Astrocyte (in vitro differentiated cells and primary cell): ENCODE measurements at places on chromosomes 11 and 22.

- H3K36me3 ChIP-seq, result no peaks in the 10 kb centered on the region
- DNase-seq, result no peak
- no peaks in the 10 kb centered on the region for H3K4me1 ChIP-seq
- H3K27ac ChIP-seq, result no peak overlapping the region
Observed at GRCh38 chr11:116263770-116264169, 509.0 kb downstream of the BUD13 start.

DNA sequence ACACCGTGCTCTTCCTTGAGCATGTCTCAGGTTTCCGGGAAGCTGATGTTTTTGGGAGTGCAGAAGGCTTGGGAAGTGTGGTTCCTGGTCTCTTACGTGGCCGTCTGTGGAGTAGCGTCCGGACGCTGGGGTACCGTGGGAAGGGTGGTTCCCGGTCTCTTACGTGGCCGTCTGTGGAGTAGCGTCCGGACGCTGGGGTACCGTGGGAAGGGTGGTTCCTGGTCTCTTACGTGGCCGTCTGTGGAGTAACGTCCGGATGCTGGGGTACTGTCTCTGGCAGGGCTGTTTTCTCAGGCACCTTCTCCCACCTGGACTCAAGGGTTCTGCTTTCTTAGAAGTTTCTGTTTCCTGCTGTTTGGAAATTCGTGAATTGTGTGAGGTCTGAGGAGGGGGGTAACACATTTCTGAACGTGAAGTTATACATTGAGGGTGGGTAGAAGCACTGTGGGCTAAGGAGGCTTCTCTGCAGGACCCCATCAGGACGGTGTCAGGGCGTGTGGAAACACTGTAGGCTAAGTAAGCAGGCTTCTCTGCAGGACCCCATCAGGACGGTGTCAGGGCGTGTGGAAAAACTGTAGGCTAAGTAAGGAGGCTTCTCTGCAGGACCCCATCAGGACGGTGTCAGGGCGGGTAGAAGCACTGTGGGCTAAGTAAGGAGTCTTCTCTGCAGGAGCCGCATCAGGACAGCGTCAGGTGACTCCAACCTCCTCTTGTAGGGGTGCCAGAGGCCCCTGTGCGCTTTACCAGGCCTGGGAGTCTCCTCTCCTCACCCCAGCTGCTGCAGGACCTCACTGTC is 5.3 kb upstream of the IFITM3 start:
- no peaks in the 10 kb centered on the region for H3K27me3 ChIP-seq
- H3K4me1 ChIP-seq, result peaks cover 7% of the 10 kb centered on the region
- H3K27ac ChIP-seq, result no peak overlapping the region
- H3K4me3 ChIP-seq, result no peak overlapping the region

GRCh38 chr11:134845474-134846327 is 433.7 kb upstream of the B3GAT1 start:
- no peak overlapping the region for H3K27ac ChIP-seq
- no peak for DNase-seq
- H3K27me3 ChIP-seq, result no peaks in the 10 kb centered on the region

- H3K27ac ChIP-seq, result no peak overlapping the region
- no peak for DNase-seq
- H3K36me3 ChIP-seq, result no peaks in the 10 kb centered on the region
- peaks cover 20% of the 10 kb centered on the region for H3K27me3 ChIP-seq
Observed at GRCh38 chr22:43304831-43305590, 38.2 kb downstream of the SCUBE1 start.

GRCh38 chr11:60966890-60967289 is 4.6 kb upstream of the CD6 start:
- no peak overlapping the region for H3K4me3 ChIP-seq
- no peaks in the 10 kb centered on the region for H3K4me1 ChIP-seq
- no peak overlapping the region for H3K27ac ChIP-seq
- peaks cover 3% of the 10 kb centered on the region for H3K27me3 ChIP-seq
- DNase-seq, result no peak

- H3K4me1 ChIP-seq, result no peaks in the 10 kb centered on the region
- H3K36me3 ChIP-seq, result no peaks in the 10 kb centered on the region
- no peaks in the 10 kb centered on the region for H3K27me3 ChIP-seq
- no peak overlapping the region for H3K27ac ChIP-seq
- no peak overlapping the region for H3K4me3 ChIP-seq
Observed at GRCh38 chr11:80388130-80388529, 947.3 kb upstream of the TENM4 start.

DNA sequence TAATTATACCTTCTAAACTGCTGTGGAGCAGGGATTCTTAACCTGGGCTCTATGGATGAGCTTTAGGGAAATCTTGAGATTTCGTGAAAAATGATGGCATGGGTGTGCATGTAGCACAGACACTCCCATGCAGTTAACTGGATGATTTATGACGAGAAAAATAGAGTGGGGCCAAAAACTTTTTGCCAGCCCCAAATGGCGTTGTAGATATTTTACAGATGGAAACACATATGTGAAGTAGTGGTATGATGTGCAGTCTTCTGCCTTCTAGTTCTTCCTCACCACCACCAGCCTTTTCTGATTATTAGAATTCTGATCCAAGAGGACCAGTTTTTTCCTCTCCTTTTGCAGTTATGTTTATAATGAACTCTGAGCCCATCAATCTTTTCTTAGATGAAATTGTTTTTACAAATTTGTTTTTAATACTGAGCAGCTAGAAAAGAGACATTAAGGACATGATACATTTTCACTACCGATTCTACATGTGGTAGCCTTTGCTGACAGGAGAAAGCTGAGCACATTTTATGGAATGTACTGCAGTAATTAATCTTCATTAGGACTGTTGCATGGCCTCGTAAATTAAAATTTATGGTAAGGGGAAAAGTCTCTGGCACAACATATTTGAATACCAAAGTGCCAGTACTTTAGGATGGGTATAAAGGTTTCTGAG is 261.4 kb downstream of the DDX10 start:
- H3K4me3 ChIP-seq, result no peak overlapping the region
- H3K4me1 ChIP-seq, result peaks cover 36% of the 10 kb centered on the region
- DNase-seq, result no peak
- H3K27ac ChIP-seq, result no peak overlapping the region

GRCh38 chr11:96276836-96277235 is 66.2 kb downstream of the MAML2 start:
- H3K27me3 ChIP-seq, result no peaks in the 10 kb centered on the region
- DNase-seq, result no peak
- no peak overlapping the region for H3K27ac ChIP-seq
- H3K4me3 ChIP-seq, result no peak overlapping the region
- H3K36me3 ChIP-seq, result no peaks in the 10 kb centered on the region
- H3K4me1 ChIP-seq, result peaks cover 11% of the 10 kb centered on the region

- DNase-seq, result no peak
Observed at GRCh38 chr22:28983788-28984441, 77.7 kb downstream of the C22orf31 start.

- no peaks in the 10 kb centered on the region for H3K27me3 ChIP-seq
- no peak overlapping the region for H3K4me3 ChIP-seq
- H3K4me1 ChIP-seq, result peaks cover 8% of the 10 kb centered on the region
- DNase-seq, result no peak
Observed at GRCh38 chr11:124712392-124712791, 27.4 kb upstream of the NRGN start.

DNA sequence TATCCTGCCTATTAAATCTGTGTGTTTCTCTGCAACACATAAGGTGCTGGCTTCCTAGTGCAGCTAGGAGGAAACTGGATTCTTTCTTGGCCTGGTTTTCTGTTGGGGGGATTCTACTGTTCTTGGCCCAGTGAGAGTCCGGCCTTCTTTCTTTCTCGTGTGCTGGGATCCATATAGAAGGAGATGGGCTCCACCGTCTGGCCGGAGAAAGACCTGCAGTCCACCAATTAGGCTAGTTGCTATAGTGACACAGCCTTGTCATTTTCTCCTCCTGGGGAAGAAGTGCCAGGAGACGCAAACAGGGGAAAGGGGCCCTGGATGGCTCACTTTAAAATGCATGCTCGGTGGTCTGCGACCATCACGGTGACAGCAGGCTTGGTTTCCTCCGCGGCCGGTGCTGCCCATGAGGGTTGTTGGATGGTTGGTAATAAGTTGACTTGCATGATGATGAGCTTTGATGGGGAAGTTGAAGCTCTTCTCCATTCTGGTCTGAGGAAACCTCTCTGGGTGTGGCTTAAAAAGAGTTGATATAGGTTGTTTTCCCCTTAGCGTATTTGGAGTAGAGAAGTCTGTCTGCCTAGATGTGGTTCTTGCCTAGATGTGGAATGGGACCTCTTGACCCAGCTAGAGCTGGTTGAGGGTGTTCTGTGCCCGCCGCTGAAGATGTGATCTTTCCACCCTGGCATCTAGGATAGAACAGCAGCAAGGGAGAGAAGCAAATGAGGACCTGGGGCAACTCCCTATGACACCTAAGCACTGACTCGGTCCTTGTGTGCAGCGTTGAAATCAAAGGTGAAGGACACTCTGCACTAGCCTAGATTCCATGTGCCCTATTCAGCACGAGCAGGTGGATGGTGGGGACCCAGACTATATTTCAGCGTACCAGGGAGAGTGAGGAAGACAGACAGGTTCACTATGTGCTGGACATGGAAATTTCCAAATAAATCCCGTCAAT is 1335.0 kb downstream of the BRD1 start:
- no peak overlapping the region for H3K27ac ChIP-seq
- H3K27me3 ChIP-seq, result peaks cover 6% of the 10 kb centered on the region
- no peaks in the 10 kb centered on the region for H3K36me3 ChIP-seq
- H3K4me3 ChIP-seq, result no peak overlapping the region
- peak; percentile 57 for DNase-seq

GRCh38 chr11:104148074-104148473 is 15.9 kb downstream of the PDGFD start:
- H3K27ac ChIP-seq, result no peak overlapping the region
- H3K4me3 ChIP-seq, result no peak overlapping the region
- DNase-seq, result peak; percentile 40
- no peaks in the 10 kb centered on the region for H3K4me1 ChIP-seq

DNA sequence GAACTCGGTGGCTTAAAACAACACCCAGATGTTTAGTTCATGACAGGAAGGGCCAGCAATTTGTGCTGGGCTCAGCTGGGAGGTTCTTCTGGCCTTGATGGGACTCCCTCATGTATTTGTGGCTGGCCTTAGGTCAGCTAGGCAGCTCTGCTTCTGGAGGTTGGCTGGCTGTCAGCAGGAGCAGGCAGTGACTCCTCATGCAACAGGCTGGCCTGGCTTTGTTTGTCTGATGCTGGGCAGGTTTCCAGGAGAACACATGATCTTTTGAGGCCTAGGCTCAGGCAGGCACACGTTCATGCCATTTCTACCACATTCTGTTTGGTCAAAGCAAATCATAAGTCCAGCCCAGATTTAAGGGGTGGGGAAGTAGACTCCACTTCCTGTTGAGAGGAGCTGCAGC is 571.2 kb downstream of the TBC1D22A start:
- peak; percentile 49 for DNase-seq
- H3K4me1 ChIP-seq, result peaks cover 19% of the 10 kb centered on the region
- H3K27ac ChIP-seq, result no peak overlapping the region
- H3K27me3 ChIP-seq, result no peaks in the 10 kb centered on the region

DNA sequence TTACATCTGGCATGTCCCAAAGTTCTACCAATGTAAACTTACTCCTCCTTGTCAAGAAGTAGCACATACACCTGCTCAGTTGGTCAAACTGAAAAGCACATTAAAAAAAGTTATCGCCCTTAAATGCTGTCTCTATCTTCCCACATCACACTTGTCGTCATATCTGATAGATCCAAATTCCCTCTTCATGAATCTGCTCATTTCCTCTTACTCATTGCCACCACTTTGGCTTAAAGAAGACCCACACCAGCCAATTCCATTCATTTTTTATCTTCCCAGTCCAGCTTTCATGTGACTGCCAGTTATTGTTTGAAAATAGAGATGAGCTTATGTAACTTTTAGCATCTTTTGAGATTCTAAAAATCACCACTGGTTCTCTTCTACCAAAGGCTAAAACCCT is 305.9 kb upstream of the MTNR1B start:
- no peaks in the 10 kb centered on the region for H3K4me1 ChIP-seq
- no peak overlapping the region for H3K27ac ChIP-seq
- H3K36me3 ChIP-seq, result no peaks in the 10 kb centered on the region
- H3K4me3 ChIP-seq, result no peak overlapping the region
- DNase-seq, result peak; percentile 32
- H3K27me3 ChIP-seq, result no peaks in the 10 kb centered on the region
